ENCODE measurements at places on chromosomes 7 and 10.

- DNase-seq, result no peak
Observed at GRCh38 chr7:83786858-83787257, 137.9 kb upstream of the SEMA3E start.

DNA sequence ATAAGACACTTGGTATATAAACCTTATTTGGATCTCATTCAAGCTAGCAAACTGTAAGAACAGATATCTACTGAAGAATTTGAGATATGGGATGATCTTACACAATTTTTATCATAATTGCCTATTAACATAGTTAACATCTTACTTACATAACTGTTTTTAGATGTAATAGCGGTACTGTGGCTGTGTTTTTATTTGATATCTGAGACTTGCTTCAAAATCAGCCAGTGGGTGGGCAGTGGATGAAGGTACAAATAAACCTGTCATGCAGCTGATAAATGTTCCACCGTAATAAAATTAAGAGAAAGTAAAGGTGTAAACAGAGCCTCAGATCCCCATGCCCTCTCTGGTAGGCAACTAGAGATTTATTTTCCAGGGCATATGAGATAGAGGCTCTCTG, 28.4 kb upstream of the PTPRN2 start:
- no peak for DNase-seq

DNA sequence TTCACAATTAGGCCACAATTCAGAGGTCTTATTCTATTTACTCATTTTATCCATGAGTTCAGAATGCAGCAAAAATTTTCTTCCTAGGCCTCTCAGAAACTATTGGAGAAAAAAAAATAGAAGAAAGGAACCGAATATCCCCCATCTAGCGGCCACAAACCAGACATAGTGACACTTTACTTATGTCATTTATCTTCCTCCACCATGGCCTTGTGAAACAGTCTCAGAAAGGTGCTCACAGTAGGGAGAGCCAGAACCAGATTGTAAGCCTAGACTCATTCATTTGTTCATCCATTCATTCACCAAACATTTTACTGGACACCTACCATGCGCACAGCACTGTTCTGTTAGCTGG, 16.0 kb downstream of the CREB3L2 start:
- DNase-seq, result no peak

DNA sequence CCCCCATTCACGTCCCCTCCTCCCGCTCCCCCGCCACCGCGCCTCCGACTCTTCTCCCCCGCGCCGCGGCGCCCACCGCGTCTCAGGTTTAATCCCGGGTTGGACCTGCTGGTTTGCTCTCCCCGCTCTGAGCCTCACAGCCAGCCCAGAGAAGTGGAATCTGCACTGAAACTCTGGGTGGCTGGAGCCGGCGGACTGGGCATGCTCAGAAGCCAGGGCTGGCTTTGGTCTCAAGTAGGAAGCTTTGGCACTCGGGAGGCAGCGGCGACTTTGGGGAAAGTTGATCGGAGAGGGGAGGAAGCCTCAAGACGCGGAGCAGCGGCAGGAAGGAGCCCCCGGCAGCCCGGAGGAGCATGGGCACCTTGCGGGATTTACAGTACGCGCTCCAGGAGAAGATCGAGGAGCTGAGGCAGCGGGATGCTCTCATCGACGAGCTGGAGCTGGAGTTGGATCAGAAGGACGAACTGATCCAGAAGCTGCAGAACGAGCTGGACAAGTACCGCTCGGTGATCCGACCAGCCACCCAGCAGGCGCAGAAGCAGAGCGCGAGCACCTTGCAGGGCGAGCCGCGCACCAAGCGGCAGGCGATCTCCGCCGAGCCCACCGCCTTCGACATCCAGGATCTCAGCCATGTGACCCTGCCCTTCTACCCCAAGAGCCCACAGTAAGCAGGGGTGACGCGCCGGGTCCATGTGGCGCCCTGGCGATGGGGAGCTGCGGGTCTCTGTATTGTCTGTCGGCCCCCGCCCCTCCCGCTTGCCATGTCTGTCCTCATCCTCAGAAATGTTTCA, at the start of gene PRKG1:
PRKG1 (plus strand) TSS at position 250 of the 791 bp plus-strand sequence.
- DNase-seq, result peak; percentile 72

DNA sequence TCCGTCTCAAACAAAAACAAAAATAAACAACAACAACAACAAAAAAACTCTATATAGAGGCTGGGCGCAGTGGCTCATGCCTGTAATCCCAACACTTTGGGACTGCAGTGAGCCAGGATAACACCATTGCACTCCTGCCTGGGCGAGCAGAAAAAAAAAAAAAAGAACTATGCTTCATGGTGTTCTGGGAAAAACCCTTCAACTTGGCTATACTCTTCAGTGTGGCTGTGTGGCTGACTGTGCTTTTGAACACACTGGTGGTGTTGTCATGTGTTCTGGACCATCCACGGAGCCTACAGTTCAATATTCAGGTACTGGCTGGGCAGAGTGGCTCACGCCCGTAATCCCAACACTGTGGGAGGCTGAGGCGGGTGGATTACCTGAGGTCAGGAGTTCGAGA, 26.5 kb downstream of the SNX8 start:
- DNase-seq, result no peak

- no peak for DNase-seq
Observed at GRCh38 chr10:56880606-56881005, 519.5 kb upstream of the ZWINT start.

GRCh38 chr10:30422981-30423654, 10.9 kb upstream of the MAP3K8 start:
- DNase-seq, result peak; percentile 56

GRCh38 chr10:74822521-74823089, 3.8 kb upstream of the KAT6B start:
- DNase-seq, result no peak

DNA sequence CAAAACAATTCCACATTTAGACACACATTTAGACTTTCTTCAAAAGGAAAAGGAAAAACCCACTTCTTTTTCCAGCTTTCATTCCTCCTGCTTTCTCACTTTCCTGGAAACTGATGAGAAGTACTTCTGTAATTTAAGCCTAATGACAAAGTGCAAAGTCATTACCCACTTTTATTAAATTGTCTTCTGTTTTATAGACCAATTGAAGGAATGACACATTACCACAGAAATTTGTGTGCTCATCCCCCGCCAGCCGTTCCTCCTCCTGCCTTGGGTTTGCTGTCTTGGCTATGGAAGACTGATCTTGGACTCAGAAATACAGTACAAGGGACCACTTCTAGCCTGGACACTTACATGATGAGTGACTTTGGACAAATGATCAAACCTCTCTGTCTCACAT, 717.8 kb downstream of the SORCS3 start:
- DNase-seq, result peak; percentile 10
